Osteocyte (in vitro differentiated cells): ENCODE measurements at places on chromosomes 1 and 21. TPM values are rescaled to one million over a fixed set of nuclear protein-coding genes. Genes with fewer than 3 reads are reported as not detected.

- peaks cover 63% of the 10 kb centered on the region for H3K4me1 ChIP-seq
- peak; percentile 89 for DNase-seq
- H3K36me3 ChIP-seq, result no peaks in the 10 kb centered on the region
- H3K4me3 ChIP-seq, result no peak overlapping the region
These were observed 17.9 kb downstream of the CSRP1 start for GRCh38 chr1:201488830-201489589.

Gene DNAJC28
- 2.1 and 2.7 TPM in 2 replicates for total RNA-seq

GRCh38 chr1:164635803-164636731, 77.1 kb downstream of the PBX1 start:
- no peaks in the 10 kb centered on the region for H3K36me3 ChIP-seq
- no peak overlapping the region for H3K27ac ChIP-seq
- no peak for DNase-seq
- peaks cover 8% of the 10 kb centered on the region for H3K4me1 ChIP-seq
- H3K27me3 ChIP-seq, result no peaks in the 10 kb centered on the region
- H3K4me3 ChIP-seq, result no peak overlapping the region

DNA sequence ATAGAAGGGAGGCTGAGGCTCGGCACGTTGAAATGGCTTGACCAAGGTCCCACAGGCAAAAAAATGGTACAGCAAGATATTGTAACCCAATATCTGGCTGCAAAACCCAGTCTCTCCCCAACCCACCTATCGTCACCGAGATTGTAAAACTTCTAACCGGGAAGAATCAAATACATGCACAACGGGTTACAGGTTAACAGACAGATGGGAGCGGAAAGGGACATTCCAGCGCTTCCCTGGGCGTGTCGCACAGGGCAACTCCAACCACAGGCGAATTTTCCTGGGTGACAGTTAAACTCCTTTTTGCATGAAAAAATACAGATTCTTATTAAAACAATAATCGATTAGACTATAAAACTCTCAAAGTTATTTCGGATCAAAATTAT, 31.8 kb upstream of the JUN start:
- H3K36me3 ChIP-seq, result no peaks in the 10 kb centered on the region
- peak overlapping the region; percentile 92 for H3K27ac ChIP-seq
- H3K27me3 ChIP-seq, result no peaks in the 10 kb centered on the region
- peaks cover 61% of the 10 kb centered on the region for H3K4me1 ChIP-seq

Gene MROH9
- not detected in 2 replicates for total RNA-seq

DNA sequence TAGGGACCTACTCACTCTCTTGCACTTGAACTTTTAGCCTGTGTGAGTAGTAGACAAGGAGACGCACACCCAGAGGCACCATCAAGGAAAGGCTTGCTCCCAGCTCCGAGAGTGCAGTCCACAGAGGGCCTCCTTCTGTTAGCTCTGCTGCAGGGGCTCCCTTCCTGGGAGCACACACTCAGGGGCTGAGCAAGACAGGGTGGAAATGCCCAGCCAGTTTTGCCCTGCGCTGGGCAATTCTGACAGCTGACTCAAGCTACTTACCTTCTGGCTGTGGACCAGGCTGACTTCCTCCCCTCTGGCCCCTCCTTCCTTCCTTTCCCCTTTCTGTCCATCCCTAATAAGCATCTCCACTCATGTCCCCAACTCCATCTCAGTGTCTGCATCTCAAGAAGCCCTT, 449.1 kb downstream of the PTPRU start:
- peak; percentile 46 for DNase-seq
- no peak overlapping the region for H3K4me3 ChIP-seq
- H3K27ac ChIP-seq, result no peak overlapping the region
- H3K27me3 ChIP-seq, result peaks cover 4% of the 10 kb centered on the region
- no peaks in the 10 kb centered on the region for H3K36me3 ChIP-seq
- peaks cover 14% of the 10 kb centered on the region for H3K4me1 ChIP-seq

- no peak overlapping the region for H3K27ac ChIP-seq
- no peaks in the 10 kb centered on the region for H3K27me3 ChIP-seq
- H3K4me1 ChIP-seq, result peaks cover 35% of the 10 kb centered on the region
- H3K36me3 ChIP-seq, result peaks cover 18% of the 10 kb centered on the region
- DNase-seq, result no peak
These were observed 3.6 kb downstream of the SLC16A4 start for GRCh38 chr1:110387048-110387754.

GRCh38 chr1:88800382-88801051, 90.8 kb downstream of the GTF2B start:
- peaks cover 38% of the 10 kb centered on the region for H3K36me3 ChIP-seq
- H3K27me3 ChIP-seq, result no peaks in the 10 kb centered on the region
- DNase-seq, result no peak
- H3K4me1 ChIP-seq, result peaks cover 7% of the 10 kb centered on the region
- no peak overlapping the region for H3K27ac ChIP-seq
- no peak overlapping the region for H3K4me3 ChIP-seq

DNA sequence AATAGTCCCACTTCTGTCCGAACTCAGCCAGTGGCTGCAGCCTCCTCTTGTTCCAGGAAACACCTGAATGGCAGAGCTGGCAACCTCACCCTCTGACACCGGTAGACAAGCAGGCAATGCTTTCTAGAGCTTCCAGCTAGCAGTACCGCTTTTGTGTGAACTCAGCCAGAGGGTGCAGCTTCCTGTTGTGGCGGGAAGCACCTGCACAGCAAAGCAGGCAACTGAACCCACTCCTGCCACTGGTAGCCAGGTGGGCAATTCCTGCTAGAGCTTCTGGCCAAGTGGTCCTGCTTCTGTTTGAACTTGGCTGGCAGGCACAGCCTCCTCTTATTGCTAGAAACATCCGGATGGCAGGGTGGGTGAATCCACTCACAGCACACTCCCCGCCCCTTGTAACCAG, 40.1 kb upstream of the TMPRSS15 start:
- no peak overlapping the region for H3K27ac ChIP-seq
- no peak overlapping the region for H3K4me3 ChIP-seq
- DNase-seq, result no peak
- H3K36me3 ChIP-seq, result peaks cover 3% of the 10 kb centered on the region

DNA sequence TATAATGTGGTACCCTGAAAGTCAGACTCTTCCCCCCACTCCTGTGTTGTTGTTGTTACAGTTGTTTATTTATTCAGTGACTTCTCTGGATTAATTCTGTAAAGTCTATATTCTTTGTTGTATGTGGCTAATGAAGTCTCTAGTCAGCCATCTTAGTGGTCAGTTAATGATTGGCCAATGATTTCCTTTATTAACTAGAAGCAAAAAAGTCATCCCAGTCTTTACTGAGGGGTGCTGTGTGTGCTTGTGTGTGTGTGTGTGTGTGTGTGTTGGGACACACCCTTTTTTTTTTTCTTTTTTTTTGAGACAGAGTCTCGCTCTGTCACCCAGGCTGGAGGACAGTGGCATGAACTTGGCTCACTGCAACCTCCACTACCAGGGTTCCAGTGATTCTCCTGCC, 37.3 kb upstream of the HYI start:
- DNase-seq, result no peak
- H3K4me1 ChIP-seq, result peaks cover 13% of the 10 kb centered on the region
- no peaks in the 10 kb centered on the region for H3K27me3 ChIP-seq
- H3K4me3 ChIP-seq, result no peak overlapping the region
- H3K27ac ChIP-seq, result no peak overlapping the region

GRCh38 chr21:41499920-41500319, 8.0 kb downstream of the TMPRSS2 start:
- H3K36me3 ChIP-seq, result no peaks in the 10 kb centered on the region
- H3K27me3 ChIP-seq, result peaks cover 54% of the 10 kb centered on the region
- no peaks in the 10 kb centered on the region for H3K4me1 ChIP-seq
- H3K27ac ChIP-seq, result no peak overlapping the region

Gene SMYD3
- total RNA-seq, result 22.3 and 22.8 TPM in 2 replicates

DNA sequence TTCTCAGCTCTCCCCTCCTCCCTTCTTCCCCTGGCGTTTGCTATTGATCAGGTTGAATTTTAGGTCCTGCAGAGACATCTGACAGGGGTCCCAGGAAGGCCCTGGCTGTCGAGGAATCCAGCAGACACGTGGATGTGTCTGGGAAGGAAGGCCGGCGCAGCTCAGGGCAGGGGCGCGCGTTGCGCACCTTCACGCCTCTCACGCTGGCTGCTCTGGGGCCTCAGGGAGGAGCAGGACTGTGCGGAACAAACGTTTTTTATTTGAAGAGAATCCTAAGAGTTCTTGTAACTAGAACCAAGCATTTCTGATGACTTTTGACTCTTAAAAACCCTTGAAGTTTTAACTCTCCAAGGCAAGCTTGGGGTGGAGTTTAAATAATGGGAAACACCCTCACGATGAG, 54.2 kb downstream of the SLC37A1 start:
- peaks cover 16% of the 10 kb centered on the region for H3K36me3 ChIP-seq
- DNase-seq, result no peak
- H3K27me3 ChIP-seq, result no peaks in the 10 kb centered on the region
- H3K27ac ChIP-seq, result no peak overlapping the region

- H3K4me3 ChIP-seq, result no peak overlapping the region
- peaks cover 2% of the 10 kb centered on the region for H3K36me3 ChIP-seq
- H3K27me3 ChIP-seq, result no peaks in the 10 kb centered on the region
These were observed 24.1 kb downstream of the ETNK2 start for GRCh38 chr1:204127597-204128242.

- peaks cover 20% of the 10 kb centered on the region for H3K4me1 ChIP-seq
- no peak overlapping the region for H3K4me3 ChIP-seq
- peaks cover 28% of the 10 kb centered on the region for H3K36me3 ChIP-seq
- H3K27ac ChIP-seq, result no peak overlapping the region
- H3K27me3 ChIP-seq, result no peaks in the 10 kb centered on the region
These were observed 14.3 kb downstream of the FBXO28 start for GRCh38 chr1:224127925-224128819.

Gene CCDC181
- total RNA-seq, result 0.54 and 0.63 TPM in 2 replicates

- peaks cover 5% of the 10 kb centered on the region for H3K4me1 ChIP-seq
- H3K27ac ChIP-seq, result no peak overlapping the region
- peaks cover 23% of the 10 kb centered on the region for H3K36me3 ChIP-seq
- DNase-seq, result no peak
- no peak overlapping the region for H3K4me3 ChIP-seq
- H3K27me3 ChIP-seq, result no peaks in the 10 kb centered on the region
These were observed 26.8 kb downstream of the ELK4 start for GRCh38 chr1:205604825-205605505.

- H3K4me1 ChIP-seq, result peaks cover 37% of the 10 kb centered on the region
- no peak overlapping the region for H3K27ac ChIP-seq
- DNase-seq, result peak; percentile 65
- no peak overlapping the region for H3K4me3 ChIP-seq
- no peaks in the 10 kb centered on the region for H3K27me3 ChIP-seq
These were observed 139.3 kb upstream of the EDN2 start for GRCh38 chr1:41623736-41624135.

DNA sequence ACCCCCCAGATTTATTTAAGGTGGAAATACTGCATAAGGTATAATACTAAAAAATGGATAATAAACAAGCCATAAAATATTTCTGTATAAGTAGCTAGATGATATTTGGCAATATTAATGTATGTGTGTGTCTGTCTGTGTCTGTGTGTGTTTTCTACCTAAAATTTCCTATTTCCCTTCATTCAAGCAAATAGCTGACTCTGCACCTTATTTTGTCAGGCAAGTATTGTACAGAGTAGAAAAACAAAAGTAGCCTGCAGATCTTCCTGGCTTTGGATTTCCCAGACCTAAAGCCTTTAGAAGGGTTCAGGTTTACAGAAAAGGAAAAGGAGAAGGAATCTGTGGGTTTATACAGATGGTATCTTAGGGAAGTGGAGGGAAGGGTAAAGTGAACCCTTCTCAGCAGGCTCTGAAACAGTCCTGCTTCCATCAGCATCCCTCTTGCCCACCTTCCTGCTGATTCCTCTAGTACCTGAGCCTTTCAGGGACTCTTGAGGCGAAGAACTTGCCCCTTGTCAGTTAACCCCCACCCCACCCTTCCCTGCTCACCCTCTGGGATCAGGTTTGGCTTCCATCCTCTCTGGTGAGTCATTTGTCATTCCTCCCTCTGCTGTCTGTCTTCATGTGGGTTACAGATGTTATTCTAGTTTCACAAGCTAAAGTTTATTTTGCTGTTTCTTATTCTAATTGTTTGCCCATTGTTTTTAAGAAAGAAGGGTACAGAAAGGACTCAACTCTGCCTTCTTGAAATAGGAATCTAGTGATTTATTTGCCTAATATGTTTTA, 21.7 kb upstream of the RGS16 start:
- H3K36me3 ChIP-seq, result peaks cover 1% of the 10 kb centered on the region
- peaks cover 38% of the 10 kb centered on the region for H3K4me1 ChIP-seq
- peak overlapping the region; percentile 66 for H3K27ac ChIP-seq

DNA sequence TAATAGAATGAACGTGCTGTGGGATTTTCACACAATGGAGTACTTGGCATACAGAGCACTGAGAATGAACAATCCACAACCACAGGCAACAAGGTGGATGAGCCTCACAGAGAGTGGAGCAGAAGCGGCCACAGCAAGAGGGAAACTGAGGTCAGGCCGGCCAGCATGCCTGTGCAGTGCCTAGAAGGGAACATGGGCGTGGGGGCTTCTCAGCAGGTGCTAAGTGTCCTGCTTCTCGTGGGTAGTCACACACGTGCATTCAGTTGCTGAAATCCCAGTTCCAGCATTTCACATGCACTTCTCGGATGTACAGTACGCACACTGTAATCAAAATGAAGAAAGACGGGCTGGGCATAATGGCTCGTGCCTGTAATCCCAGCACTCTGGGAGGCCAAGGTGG, 33.1 kb downstream of the WDR4 start:
- DNase-seq, result no peak
- H3K36me3 ChIP-seq, result peaks cover 19% of the 10 kb centered on the region
- H3K4me1 ChIP-seq, result peaks cover 6% of the 10 kb centered on the region
- no peak overlapping the region for H3K4me3 ChIP-seq
- no peak overlapping the region for H3K27ac ChIP-seq
- no peaks in the 10 kb centered on the region for H3K27me3 ChIP-seq

- H3K36me3 ChIP-seq, result no peaks in the 10 kb centered on the region
- no peak overlapping the region for H3K4me3 ChIP-seq
- peaks cover 5% of the 10 kb centered on the region for H3K27me3 ChIP-seq
- no peak overlapping the region for H3K27ac ChIP-seq
These were observed 13.9 kb upstream of the ASAP3 start for GRCh38 chr1:23497777-23498439.

GRCh38 chr21:38822778-38823238, 17.1 kb downstream of the ETS2 start:
- no peak overlapping the region for H3K4me3 ChIP-seq
- H3K36me3 ChIP-seq, result peaks cover 63% of the 10 kb centered on the region
- no peak overlapping the region for H3K27ac ChIP-seq
- no peaks in the 10 kb centered on the region for H3K27me3 ChIP-seq
- DNase-seq, result no peak

GRCh38 chr1:207059881-207060280, 6.8 kb downstream of the PFKFB2 start:
- DNase-seq, result no peak
- no peak overlapping the region for H3K4me3 ChIP-seq
- no peaks in the 10 kb centered on the region for H3K27me3 ChIP-seq
- no peaks in the 10 kb centered on the region for H3K4me1 ChIP-seq
- peaks cover 26% of the 10 kb centered on the region for H3K36me3 ChIP-seq
- no peak overlapping the region for H3K27ac ChIP-seq

DNA sequence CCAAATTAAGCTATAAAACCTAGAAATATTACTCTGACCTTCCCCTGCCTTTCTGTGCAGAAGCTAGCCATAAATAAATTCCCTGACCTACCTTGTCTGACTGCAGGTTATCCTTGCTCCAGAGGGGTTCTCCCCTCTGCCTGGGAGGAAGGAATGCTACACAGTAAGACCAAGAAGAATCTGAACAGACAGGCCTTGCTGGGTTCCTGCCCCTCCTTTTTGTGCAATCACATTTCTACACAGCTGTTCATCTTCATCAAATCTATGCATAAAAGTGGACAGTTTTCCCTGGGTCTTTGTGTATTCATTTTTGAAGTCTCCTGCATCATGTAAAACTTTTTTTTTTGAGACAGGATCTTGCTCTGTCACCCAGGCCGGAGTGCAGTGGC, 50.6 kb downstream of the DNTTIP2 start:
- DNase-seq, result no peak
- no peak overlapping the region for H3K4me3 ChIP-seq
- no peaks in the 10 kb centered on the region for H3K27me3 ChIP-seq
- peaks cover 4% of the 10 kb centered on the region for H3K36me3 ChIP-seq
- peaks cover 27% of the 10 kb centered on the region for H3K4me1 ChIP-seq
